ENCODE measurements at places on chromosomes 1 and 21.

- DNase-seq: peak; percentile 97
Observed at GRCh38 chr1:8985915-8986813, 40.1 kb downstream of the SLC2A7 start.

DNA sequence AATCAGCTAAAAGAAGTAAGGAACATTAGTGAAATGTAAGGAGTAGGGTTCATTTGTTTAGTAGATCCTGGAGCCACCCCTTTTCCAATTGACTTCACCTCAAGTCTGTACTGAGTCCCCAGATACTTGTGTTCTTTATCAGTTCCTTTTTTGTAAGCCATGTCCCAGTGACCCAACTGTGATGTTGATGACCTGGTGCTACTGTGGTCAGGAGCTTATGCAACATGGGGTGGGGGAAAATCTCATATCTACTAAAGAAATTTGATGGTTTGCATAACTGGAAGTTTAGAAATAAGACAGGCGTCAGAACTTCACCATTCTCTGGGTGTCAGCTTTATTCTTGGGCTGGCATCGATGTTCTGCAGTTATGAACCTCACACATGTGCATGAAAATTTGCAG is 120.5 kb downstream of the LRRC7 start:
- no peak for DNase-seq

- DNase-seq: no peak
Observed at GRCh38 chr1:161914595-161914994, 109.1 kb downstream of the OLFML2B start.

DNA sequence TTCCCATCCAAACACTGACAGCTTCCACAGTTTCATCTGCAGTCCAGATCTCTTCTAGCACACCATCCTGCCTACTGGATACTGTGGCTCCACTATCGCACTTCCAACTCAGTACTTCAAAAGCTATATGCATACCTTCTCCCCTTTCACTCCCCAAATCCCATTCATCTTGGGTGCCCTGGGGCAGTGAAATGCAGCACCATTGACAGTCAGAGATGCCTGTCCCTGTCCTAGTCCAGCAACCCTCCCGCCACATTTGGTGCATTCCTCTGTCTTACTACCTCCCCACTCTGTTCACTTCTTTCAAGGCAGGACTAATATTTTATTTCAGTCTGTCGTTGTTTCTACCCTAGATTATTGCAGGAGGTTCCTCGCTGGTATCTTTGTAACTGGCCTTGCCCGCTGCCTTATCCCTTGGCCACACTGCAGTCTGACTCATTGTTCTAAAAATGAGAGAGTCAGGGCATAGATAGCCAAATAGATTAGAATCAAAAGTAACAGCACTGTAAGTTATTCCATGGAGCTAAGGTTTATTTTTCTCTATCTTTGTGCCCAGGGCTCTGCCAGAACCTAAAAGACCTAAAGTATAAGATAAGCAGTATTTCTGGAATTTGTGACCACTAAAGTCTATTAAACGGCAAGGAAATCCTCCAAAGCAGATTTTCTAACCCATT is 96.7 kb downstream of the ESRRG start:
- no peak for DNase-seq

- DNase-seq: no peak
Observed at GRCh38 chr1:81366173-81366572, 434.6 kb upstream of the ADGRL2 start.

GRCh38 chr1:13951793-13952751 is 252.1 kb downstream of the PRDM2 start:
- DNase-seq: no peak
